Umbilical cord (tissue), 2 donors: ENCODE measurements at places on chromosomes 1 and 21. TPM values are rescaled to one million over a fixed set of nuclear protein-coding genes. Genes with fewer than 3 reads are reported as not detected.

DNA sequence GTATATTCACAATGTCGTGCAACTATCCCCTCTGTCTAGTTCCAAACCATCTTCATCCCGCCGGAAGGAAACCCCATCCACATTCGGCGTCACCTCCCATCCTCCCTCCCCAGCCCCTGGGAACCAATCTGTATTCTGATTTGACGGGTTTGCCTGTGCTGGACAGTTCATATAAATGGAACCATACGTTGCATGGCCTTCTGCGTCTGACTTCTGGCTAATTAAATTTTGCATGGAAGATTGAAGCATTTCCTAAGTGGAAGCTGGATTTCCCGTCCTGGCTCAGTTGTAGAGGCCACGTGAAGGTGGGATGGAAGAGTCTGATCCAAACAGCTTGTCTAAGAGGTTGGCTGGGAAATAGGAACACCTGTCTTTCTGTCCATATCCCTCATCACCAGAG, 14.6 kb downstream of the SPSB1 start:
- no peak for DNase-seq

GRCh38 chr1:222979561-222979960, 163.5 kb downstream of the TLR5 start:
- no peak for DNase-seq

NECTIN4 gene
- total RNA-seq = 6.3 TPM

SPRR2A gene
- total RNA-seq = not detected

DNA sequence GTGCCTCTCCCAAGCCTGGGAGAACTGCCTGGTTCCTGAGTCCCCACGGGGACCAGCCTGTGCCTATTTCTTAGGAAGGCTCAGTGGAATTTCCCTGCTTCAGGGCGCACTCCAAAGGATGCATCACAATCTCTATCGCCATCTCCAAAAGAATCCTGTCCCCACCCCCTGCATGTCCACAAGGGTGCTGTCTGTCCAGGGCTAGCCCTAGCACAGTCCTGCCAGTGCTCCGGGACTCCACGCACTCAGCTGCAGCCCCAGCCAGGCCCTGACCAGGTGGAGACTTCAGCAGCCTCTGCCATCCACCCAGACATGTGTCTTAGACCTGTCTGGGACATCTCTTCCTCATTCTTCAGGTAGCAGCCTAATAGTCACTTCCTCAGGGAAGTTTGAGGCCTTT, 199.7 kb downstream of the GRIK3 start:
- DNase-seq = no peak

GRCh38 chr1:16153999-16154673, 1.7 kb downstream of the EPHA2 start:
- no peak for DNase-seq

KRTAP13-4 gene
- 3.4 TPM for total RNA-seq

- peak; percentile 61 for DNase-seq
Measured at GRCh38 chr1:94792473-94793295, 27.5 kb upstream of the SLC44A3 start.

FMOD gene
- total RNA-seq = 227 TPM

DNA sequence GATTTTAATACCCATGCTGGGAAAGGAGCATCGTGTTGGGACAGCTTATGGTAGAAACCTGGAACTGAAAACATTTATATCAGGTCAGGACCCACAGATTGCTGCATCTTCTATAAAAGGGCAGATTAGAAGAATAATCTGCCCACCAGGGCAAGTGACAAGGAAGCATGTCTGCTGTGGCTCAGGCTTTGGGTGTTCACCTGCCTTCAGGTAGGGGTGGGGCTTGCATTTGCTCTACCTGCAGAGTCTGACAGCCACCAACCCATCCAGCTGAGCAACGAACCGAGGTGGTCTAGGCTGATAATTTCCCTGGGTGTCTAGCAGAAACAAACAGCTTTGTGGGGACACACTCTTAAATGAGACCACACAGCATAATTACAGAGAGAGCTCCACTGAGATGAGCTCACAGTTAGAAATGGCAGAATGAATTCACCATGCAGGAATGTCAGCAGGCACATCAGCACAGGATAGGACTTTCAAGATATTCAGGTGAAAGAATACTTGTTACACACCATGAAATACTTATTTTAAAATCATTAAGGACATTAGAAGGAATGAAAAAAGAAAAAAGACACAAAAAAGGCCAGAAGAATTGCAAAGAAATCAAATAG, 36.1 kb upstream of the B3GALT5 start:
- no peak for DNase-seq

- DNase-seq = peak; percentile 23
Measured at GRCh38 chr1:42312576-42313212, 22.3 kb downstream of the FOXJ3 start.

SH2D5 gene
- 0.96 TPM for total RNA-seq

C8B gene
- total RNA-seq = not detected

SYNC gene
- total RNA-seq = 30.3 TPM

SERPINC1 gene
- total RNA-seq = not detected

- peak; percentile 94 for DNase-seq
Measured at GRCh38 chr1:999725-1000356, at the start of gene HES4. Gene HES4, minus strand, starts transcription at chr1:1000097. Its CDS starts 124 bp downstream, at chr1:999973.

DNA sequence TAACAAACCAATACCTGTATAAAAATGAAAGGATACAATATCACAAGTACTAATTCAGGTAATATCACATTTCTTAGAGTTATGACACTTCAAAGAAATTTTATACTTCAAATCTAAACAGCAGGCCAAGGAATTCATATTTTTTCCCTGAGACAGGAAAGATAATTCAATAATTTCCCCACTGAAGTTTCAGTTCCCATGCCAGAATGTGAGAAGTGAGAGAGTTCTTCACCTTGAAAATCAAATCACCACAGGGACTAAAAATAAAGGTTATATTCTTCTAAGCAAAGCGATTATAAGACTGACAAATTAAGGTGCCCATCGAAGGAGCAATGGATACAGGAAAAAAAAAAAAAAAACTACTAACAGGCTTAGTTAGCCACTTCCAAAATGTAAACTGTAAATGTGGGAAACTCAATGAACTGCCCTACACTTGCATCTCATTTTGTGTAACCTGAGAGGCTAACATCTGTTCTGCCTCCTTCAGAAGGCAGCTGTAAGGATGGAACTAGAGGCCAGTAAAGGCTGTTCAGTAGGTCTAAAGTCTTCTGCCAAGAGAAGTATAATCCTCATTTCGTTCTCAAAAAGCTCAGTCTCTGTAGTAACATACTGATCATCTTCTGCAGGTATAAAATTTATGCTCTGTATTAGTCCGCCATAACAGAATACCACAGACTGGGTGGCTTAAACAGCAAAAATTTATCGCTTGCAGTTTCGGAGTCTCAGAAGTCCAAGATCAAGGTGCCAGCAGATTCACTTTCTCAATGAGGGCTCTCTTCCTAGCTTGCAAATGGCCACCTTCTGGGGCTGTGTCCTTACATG, 127.8 kb downstream of the RERE start:
- DNase-seq = no peak

DNA sequence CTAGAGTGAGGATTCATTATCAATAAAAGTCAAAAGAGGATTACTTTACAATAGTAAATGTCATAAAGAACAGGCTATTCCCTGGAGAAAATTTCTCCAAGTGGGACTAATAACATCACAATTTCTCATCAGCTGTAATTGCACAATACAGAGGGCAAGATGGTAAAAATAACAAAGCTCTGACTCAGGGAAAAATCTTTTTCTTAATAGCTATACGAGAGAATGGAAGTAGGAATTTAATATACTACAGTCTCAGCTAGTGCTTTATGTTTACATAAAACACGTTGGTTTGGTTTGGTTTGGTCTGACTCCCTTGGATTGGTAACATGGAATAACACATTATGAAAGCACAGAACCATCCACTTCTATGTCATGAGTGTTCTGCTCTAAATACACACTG, 397.6 kb downstream of the LRRIQ3 start:
- DNase-seq = peak; percentile 46

DNA sequence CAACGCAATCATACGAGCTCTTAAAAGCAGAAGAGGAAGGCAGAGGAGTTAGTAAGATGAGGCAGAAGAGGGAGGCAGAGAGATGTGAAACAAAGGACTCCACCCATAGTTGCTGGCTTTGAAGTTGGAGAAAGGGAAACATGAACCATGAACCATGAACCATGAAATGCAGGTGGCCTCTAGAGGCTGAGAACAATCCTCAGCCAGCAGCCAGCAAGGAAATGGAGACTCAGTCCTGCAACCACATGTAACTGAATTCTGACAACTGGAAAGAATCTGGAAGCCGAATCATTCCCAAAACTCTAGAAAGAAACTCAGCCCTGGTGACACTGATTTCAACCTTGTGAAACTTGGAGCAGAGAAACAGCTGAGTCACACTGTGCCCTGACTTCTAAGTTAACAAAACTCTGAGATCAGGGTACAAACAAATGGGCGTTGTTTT, 10.1 kb downstream of the DIPK1A start:
- no peak for DNase-seq

TMEM200B gene
- 14.0 TPM for total RNA-seq

PRCC gene
- total RNA-seq = 21.4 TPM

SPATA21 gene
- not detected for total RNA-seq

KRTAP13-2 gene
- total RNA-seq = 1.2 TPM

DNA sequence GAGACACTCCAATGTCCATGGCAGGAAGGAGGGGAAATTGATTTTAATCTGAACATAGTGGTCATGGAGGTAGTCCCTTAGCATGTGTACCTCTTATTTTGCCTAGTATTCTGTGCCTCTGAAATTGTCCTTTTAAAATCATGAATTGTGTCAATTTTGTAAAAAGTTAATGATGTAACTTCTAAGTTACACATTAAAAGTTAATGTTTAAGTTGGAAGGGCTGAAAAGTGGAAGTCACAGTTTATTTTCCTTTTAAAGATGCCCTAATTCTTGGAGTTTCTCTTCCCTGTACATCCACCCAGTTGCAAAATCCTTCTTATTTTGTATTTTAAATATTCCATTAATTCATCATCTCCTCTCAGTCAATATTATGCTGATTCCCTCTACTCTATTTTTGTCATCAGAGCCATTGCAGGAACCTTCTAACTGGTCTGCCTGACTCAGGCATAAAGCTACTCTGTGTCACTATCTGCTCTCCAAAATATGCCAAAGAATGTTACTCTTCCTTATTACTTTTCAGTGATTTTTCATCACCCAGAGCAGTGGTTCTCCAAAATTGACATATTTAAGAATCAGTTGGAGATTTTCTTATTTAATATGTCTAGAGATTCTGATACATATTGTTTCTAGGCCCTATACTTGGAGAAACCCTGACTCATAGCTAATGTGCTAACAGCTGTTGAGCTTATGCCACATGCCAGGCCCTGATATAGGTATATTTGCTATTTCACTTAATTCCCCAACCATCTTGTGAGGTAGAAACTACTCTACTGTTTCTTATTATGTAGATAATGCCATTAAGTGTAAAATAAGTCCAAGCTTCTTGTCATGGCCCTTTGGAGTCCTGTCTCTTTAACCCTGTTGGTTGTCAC, 5.1 kb downstream of the HOOK1 start:
- no peak for DNase-seq

DNA sequence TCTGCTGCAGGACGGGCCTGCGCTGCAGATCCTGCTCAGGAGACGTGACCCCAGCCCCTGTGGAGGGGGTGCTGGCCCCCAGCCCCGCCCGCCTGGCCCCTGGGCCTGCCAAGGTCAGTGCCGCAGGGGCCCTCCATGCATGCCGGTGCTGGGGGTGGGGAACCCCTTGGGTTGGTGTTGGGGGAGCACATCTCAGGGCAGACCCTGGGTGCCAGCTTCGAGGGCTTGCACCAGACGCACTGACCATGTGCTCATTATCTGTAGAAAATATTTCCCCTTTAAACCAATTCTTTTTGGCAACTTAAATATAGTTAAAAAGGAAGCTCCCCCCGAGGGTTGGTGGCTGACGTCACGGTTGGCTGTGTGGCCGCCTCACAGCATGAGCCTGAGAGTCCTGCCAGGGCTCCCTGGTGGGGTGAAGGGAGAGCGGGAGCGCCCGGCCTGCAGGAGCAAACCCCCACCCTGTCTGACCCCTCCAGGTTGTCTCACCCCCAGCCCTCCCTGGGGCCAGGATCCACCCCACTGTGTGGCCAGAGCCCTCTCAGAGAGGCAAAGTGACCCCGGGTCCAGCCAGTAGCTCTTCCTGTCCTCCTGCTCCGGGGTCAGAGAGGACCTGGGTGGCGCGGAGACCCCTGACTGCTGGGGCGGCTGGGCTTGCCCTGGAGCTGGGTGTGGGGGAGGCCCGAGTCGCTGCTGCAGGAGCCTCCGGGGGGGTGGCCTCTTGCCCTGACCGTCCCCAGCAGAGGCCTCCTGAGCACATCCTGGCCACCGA, 5.3 kb upstream of the PFKL start:
- no peak for DNase-seq

DNA sequence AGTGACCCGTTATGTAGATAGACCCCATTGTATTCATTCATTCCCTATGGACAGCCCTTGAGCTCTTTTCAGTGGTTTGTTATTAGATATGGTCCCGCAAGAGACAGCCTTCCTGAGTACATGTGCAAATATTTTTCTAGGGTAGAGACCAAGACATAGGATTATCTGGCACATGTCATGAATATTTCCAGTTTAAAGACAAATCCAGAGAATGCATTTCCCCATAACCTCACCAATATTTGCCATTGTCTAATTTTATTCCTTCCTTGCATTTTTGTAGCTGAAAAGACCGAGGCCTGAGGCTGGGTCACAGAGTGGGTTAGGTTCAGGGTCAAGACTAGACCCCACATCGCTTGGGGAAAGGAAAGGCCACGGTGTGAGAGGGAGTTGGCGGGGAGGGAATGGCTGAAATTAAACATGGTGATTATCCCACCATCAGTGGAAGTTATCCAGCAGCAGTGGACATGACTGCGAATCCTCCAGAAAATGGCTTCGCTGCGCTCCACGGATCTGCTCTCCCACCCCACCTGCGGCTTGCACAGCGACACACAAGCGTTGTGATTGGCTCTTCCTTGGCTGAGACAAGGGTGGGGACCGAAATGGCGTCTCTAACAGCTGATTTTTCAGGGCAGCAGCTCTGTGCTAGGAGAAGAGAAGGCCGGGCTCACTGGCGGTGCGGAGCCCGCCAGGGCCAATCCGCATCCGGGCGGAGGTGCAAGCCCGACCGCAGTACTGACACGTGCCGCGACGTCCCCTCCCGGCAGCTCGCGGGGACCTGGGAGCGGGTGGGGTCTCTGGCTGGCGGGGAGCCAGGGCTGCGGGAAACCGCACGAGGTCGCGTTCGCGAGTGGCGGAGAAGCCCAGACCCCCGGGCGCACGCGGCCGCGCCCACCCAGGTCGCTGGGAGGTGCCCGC, 16.1 kb upstream of the STMN1 start:
- peak; percentile 42 for DNase-seq

GNG4 gene
- 1.9 TPM for total RNA-seq

SEMA6C gene
- total RNA-seq = 4.8 TPM

TTLL7 gene
- total RNA-seq = 92.7 TPM

- DNase-seq = no peak
Measured at GRCh38 chr1:71885171-71885570, 397.2 kb downstream of the NEGR1 start.
